ENCODE measurements at places on chromosomes 5 and 9. TPM values are rescaled to one million over a fixed set of nuclear protein-coding genes. Genes with fewer than 3 reads are reported as not detected.

DNA sequence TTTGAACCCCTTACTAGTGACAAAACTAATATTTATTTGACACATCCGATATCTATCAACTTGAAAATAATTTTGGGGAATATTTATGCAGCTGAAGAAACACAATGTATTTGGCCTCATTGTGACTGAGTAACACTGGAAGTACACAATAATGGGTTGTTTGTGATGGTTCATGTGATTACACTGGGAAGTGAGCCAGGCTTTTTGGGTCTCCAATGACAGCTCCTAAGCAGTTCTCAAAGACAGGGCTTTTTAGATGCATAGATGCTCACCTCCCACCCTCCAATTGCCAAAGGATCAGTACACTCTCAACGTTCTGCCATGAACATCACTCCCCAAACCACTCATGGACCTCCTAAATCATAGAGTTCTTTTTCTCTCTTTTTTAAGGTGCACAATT is 170.0 kb downstream of the SLC24A2 start:
- no peak for DNase-seq

GRCh38 chr5:43165323-43165722 is 26.7 kb upstream of the NIM1K start:
- DNase-seq = no peak

DNA sequence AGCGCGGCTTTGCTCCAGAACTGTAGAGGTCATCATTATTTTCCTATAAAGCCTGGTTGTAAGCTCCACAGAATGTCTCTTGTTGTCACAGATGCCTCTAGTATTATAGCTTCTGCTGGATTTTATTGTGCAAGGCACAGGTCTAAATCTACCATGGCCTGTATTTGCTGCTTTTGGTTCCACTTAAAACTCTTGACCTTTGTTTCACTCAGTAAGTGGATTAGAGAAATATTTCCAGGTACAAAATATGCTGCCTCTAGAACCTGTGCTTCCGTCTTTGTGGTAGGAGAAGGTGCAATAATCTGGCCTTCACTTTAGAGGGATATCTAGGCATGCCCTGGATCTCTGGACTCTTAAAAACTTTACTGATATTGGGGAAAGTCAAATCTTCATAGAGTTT is 476.6 kb upstream of the CD180 start:
- no peak for DNase-seq

DNA sequence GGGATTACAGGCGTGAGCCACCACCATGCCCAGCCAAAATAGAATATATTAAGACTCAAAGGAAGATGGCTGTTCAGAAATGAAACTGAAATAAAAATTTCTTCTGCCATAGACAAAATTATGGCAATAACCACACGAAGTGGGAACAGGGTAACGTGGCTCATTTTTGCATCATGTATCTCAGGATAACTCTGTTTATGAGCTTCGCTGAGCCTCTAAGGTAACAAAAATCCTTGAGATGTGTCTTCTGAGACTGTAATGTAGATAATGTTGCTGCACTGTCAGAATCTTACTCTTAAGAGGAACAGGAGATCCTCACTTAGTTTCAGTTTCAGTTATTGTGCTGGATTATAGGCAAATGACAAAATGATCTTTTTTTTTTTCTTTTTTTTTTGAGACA is 153.8 kb downstream of the GOLPH3 start:
- DNase-seq = peak; percentile 43

DNA sequence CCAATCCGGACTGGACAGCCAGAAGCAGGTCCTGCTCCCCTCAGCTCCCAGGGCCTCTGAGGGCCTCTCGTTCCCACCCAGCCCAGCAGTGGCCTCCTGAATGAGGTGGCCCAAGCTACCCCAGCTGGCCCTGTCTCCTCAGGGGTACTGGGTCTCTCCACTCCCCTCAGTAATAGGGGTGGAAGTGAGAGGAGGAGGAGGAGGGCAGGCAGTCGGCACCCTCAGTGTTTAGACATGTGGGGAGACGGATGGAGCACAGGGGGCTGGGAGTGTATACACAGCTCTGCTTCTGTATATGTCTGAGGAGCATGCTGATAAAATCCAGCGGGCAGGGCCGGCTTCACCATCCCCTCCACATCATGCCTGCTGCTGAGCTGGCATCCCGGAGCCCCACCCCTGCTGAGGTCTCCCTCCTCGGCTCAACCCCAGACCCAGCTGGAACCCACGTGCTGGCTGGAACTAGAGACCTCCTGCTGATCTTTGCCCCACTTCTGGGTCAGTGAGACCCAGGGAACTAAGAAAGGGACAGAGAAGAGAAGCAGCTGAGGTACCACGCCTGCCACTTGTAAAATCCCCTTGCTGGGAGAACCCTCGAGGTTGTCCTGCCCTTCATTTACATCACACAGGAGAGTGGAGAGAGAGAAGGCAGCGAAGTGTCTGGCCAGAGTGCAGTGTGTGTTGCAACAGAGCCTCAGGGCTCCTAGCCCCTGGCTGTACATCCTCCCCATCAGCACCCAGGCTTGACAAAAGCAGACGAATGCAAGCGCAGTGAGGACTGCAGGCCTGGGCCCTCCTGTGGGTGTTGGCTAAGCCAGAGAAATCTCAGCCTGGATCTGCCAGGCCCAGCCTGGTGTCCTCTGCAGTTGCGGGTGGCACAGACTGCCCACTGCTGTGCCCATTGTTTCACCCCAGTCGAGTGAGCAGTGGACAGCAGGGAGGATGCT is 77.5 kb downstream of the PSD2 start:
- no peak for DNase-seq

DNA sequence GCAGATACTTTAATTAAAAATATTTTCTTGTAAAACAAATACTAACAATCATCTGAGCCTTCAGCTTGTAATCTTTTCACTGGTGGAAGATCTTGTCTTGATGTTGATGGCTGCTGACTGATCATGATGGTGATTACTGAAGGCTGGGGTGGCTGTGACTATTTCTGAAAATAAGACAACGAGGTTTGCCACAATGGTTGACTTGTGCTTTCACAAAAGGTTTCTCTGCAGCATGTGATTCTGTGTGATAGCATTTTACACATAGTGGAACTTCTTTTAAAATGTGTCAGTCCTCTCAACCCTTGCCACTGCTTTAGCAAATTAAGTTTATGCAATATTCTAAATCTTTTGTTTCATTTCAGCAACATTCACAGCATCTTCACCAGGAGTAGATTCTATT is 461.0 kb downstream of the CCDC171 start:
- no peak for DNase-seq

GRCh38 chr5:65721050-65721719 is 724 bp downstream of the SGTB start:
- peak; percentile 7 for DNase-seq

The SPATA31C1 gene
- total RNA-seq = not detected

The PCDHA13 gene
- not detected for total RNA-seq

The SLC25A2 gene
- 0.34 TPM for total RNA-seq

The TMEM141 gene
- total RNA-seq = 50.0 TPM

The SPATA31D3 gene
- total RNA-seq = not detected

The PPP2R2B gene
- 14.1 TPM for total RNA-seq

The CDX1 gene
- not detected for total RNA-seq

The ALDH1A1 gene
- 1.0 TPM for total RNA-seq
